Naive B cell (primary cell): ENCODE measurements at places on chromosomes 1 and 21.

- DNase-seq, result no peak
Observed at GRCh38 chr1:158005224-158005623, 11.8 kb downstream of the KIRREL1 start.

DNA sequence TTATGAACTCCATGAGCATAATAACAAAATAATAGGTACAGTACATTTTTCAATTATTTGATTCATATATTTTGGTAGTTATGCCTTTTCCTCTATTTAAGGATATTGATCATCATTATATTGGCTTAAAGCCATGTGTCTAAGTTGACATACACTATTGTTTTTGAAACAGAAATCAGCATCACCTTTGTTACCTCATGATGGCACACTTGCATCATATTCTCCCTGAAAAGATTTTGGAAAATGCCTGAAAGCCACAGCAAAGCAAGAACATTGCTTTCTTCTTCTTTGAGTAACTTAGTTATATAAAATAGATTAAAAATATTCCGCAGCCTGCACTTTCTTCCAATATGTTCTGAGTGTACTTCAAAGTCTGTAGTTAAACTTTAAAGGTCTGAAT, 33.3 kb downstream of the TMPRSS15 start:
- no peak for DNase-seq

DNA sequence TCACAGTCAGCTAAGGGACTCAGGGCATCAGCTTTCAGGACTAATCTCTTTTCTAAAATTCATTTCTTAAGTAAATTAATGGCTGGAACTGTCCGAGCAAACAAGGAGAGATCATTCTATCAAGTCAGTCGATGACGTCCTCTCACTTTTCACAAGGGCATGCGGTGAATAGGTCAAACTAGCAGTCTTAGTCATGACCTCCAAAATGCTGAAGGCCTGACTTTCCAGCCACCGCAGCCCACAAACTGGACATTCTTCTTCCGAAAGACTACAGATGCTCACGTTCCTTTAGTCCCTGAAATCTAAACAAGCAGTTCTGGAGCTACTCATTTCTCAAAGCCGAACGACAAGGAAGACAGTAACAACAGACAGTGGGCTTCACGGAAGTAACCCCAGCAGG, 127.9 kb downstream of the TIAM1 start:
- DNase-seq, result no peak

DNA sequence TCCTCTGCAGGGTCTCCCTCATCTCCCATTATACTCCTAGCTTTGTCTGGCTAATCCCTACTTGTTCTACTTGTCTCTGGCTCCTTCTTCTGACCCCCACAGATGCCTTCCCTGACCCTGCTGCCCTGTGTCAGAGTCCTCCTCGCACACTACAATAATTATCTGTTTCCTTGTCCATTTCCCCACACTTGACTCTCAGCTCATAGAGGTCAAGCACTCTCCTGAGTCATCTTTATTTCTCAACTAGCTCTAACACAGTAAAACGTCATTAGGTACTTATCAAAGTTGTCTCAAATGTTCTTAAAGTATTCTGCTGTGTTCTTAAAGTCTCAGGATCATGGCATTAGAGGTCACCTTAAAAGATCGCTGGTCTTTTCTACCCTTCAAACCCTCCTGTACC, 47.1 kb downstream of the C8A start:
- no peak for DNase-seq

- no peak for DNase-seq
Observed at GRCh38 chr1:24136956-24137539, 5.9 kb downstream of the IL22RA1 start.

GRCh38 chr1:119375366-119375765, 6.8 kb downstream of the HAO2 start:
- DNase-seq, result no peak

- no peak for DNase-seq
Observed at GRCh38 chr1:207288315-207288714, 33.2 kb upstream of the CD55 start.

GRCh38 chr1:180630408-180631193, 1.2 kb upstream of the XPR1 start:
- no peak for DNase-seq

GRCh38 chr21:29626801-29627470, 312.9 kb downstream of the GRIK1 start:
- no peak for DNase-seq

GRCh38 chr1:230113593-230114236, 46.7 kb downstream of the GALNT2 start:
- no peak for DNase-seq

DNA sequence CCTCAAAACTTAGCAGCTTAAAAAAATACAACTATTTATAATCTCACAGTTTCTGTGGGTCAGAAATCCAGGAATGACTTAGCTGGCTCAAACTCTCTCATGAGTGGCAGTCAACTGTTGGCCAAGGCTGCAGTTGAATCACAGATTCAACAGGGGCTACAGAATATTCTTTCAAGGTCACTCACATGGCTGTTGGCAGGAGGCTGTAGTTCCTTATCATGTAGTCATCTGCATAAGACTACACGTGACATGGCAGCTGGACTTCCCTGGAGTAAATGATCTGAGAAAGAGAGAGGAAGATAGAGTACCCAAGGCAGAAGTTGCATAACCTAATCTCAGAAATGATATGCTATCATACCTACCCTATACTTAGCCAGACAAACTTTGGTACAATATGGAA, 75.2 kb upstream of the TSPAN2 start:
- DNase-seq, result no peak

DNA sequence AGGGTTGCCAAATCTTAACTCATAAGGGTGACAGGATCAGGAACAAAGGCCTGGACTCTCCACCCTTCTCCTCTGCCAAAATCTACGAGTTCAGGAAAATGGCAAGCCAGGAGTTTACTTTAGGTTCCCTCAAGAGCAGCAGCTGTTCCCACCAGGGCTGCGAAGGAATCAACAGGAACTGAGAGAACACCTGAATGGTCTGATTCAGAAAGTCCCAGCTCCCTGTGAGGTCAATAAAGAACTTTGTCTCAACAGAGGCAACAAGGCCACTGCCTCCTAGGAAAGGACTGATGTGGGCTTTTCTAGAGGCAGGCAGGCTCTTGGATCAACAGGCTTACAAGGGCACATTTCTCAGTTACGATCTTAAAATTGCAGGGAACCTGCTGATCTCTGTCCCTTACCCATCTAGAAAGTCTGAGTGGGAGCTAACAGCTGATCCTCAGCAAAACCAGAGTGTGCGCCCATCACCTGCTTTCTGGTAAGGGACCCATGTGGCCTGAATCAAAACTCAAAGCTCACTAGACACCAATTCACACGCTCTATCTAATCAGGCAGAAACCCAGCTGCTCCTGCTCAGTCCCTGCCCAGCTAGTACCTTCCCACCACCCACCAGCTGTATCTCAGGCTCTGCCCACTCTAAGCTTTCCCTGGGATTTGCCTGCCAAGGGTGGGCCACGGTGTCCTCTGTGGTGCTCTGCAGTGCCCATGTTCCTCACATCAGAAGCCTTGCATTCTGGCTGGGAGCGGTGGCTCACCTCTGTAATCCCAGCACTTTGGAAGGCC, 83.1 kb downstream of the CAPZB start:
- no peak for DNase-seq

DNA sequence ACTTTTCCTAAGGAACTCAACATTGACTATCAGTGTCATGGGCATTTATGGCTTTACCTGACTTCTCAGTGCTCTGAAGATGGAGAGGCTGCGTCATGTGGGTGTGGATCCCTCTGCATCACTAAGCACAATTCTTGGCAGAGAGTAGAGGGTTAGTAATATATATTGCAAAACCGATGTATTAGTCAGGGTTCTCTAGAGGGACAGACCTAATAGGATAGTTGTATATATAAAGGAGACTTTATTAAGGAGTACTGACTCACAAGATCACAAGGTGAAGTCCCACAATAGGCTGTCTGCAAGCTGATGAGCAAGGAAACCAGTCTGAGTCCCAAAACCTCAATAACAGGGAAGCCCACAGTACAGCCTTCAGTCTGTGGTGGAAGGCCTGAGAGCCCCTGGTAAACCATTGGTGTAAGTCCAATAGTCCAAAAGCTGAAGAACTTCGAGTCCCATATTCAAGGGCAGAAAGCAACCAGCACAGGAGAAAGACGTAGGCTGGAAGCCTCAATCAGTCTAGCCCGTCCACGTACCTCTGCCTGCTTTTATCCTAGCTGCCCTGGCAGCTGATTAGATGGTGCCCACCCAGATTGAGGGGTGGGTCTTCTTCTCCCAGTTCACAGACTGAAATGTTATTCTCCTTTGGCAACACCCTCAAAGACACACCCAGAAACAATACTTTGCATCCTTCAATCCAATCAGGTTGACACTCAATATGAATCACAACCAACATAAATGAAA, 159.7 kb upstream of the NRIP1 start:
- no peak for DNase-seq

DNA sequence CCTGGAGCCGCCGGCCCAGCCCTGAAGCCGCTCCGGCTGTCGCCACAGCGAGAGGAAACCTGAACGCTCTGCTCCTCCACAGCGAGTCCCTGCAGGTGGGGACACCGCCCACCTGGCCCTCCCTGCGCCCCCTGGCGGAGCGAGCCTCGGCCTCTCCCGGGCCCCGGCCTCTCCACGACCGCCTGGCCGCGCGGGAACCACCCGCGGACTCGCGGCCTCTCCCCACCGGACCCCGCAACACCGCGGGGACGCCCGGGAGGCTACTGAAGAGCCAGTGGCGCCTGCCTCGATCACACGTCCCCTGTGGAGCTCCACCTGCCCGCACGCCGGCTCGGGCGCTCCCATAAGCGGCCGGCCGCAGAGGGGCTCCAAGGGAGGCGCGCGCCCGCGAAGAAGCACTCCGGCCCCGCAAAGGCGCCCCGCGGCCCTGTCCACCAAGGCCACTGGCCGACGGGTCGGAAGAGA, 109.6 kb downstream of the KCNN3 start:
- DNase-seq, result peak; percentile 78

DNA sequence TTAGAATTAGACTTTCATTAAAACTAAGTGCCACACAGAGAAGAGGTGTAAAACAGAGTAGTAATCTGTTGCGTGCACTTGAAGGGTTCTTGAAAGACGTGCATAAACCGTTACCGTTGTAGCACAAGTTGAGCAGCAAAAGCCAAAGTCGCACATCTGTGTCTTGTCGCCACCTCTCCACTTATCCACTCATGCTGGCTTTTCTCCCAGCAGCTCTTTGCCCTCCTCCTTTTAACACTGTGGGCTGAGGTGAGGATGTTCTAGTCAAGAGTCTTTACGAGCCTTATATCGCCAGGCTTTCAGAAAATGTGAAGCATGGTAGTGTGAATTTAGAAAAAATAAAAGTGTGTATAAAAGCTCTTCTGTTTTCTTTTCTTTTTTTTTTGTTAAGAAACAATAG, 48.0 kb downstream of the NR5A2 start:
- no peak for DNase-seq

GRCh38 chr1:6348511-6349191, 44.9 kb downstream of the ACOT7 start:
- DNase-seq, result no peak

- no peak for DNase-seq
Observed at GRCh38 chr21:45352621-45353139, 52.3 kb upstream of the COL18A1 start.

DNA sequence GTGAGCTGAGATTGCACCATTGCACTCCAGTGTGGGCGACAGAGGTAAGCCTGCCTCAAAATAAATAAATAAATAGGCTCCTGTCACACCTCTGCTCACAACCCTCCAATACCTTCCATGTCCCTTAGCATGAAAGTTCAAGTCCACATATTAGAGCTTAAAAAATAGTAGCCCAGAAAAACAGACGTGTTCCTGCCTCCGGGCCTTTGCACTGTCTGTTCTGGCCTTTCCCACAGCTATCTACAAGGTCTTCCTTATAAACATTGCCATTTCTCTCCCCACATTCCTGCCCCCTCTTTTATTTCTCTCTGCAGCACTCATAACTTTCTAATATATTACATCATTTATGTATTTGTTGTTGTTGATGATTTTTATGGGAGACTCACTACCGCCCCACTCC, 85.6 kb upstream of the CASZ1 start:
- no peak for DNase-seq

- no peak for DNase-seq
Observed at GRCh38 chr1:24860841-24861240, 69.2 kb downstream of the RUNX3 start.

- DNase-seq, result no peak
Observed at GRCh38 chr21:19713313-19713712, 1284.9 kb upstream of the NCAM2 start.
